ENCODE measurements at places on chromosomes 3 and 15.
A peak's percentile ranks its signal among the peaks of the same experiment; 100 is the strongest.

DNA sequence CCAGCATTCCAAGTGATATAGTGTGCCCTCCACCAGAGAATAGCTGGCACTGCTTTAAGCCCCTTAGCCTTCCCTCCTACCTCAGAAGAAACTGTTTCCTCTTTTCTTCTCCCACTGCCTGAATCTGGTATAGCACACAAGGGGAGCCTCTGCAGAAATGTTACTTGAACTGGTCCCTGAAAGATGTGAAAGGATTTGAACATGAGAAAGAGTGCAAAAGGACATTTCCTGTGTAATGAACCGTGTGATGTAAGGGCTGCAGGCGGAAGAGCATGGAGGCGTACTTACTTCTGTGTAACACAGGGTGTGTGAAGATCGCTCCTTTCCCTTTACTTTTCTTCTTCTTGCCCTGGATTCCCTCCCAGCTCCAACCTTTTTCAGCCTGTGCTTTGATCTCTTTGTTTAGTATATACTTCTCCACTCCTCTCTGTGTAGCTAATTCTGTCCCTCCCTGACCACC, 8.4 kb downstream of the TMOD3 start:
- no peak for DNase-seq

DNA sequence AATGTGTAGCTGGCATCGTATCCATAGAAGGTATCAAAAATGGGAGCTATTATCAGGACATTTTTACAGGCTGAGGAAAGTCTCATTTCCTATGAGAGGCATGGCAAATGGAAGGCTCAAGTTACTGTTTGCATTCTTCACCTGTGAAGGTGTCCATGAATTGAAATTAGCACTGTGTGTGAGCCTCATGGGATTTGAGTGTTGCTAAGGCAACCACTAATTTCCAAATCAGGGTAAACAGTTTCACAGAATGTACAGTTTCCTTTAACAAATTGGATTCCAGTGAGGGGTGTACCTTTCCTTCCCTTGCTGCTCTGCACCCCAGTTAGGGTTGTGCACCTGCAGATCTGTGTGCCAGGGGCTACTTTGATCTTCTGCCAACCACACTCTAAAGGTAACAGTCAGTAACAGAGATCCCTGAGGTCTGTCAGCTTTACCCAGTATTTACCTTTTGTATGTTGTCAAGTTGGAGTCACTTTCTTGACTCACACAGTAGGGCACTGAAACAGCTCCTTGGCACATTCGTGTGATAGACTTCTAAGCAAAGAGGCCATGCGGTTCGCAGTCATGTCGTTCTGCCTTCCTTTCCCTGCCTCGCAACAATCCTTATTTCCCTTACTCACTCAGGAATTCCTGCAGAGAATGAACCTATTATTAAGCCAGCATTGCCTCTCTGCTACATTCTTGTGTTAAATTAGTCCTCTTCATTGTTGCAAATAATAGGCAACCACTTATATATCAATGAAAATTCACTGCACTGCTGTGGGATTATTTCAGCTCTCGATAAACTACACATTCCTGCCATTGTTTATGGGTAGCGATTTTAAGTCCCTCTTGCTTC, 129.8 kb upstream of the GBE1 start:
- DNase-seq: no peak

- DNase-seq: no peak
These were observed 28.4 kb downstream of the THSD4 start for GRCh38 chr15:71143373-71144310.

- peak; percentile 37 for DNase-seq
These were observed 843 bp downstream of the GLCE start for GRCh38 chr15:69161079-69161877.

GRCh38 chr3:52216585-52217408, 8.6 kb downstream of the TLR9 start:
- no peak for DNase-seq

DNA sequence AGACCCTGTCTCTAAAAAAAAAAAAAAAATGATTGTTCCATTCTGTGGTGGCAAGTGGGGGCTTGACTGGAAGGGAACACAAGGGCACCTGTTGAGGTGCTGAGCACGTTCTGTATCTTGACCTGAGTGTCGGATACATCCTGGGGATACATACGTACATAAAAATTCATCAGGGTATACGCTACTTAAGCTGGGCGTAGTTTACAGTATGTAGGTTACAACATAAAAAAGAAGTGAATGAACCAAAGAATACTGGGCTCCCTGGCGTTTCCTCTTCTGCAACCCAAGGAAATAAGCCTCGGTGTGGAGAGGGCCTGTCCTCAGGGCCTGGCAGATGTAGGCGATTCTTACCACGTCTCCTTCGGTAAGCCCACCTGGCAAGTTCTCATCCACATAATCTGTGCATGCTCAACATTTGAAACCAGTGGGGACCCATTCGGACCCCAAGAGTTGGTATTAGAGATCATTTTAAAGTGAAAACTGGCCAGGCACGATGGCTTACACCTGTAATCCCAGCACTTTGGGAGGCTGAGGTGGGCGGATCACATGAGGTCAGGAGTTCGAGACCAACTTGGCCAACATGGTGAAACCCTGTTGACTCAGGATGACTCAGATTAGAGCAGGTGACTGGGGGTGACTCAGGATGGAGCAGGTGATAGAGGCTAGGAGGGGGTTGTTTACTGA, 5.1 kb upstream of the MUC20 start:
- DNase-seq: no peak

- no peak for DNase-seq
These were observed 59.1 kb downstream of the KLF13 start for GRCh38 chr15:31385736-31386135.

- DNase-seq: no peak
These were observed 679.3 kb upstream of the ALCAM start for GRCh38 chr3:104687362-104687761.

DNA sequence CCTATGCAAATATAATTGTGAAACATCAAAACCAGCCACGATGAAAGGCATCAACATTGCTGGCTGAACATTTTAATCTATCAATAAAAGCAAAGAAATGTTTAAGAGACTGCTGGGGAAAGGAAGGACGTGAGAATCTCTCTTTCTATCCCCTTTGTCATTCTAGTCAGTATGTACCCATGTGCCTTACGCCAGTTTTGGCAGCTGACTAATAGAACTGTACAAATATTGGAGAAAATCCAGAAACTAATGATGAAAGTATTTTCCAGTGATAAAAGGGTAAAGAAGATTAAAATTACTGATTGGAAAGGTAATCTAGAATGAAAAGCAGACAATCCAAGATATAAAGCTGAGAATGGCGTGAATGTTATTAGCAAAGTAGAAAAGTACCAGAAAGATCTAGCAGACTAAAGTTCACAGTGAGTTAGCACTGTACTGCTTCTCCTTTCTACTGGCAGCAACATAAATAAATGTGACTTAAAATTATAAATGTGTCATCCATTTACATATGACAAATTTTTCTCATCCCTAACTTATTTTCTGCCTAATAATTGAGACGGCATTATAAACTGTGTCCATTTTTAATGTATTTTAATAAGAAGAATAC, 401.9 kb upstream of the CNTN4 start:
- DNase-seq: no peak

DNA sequence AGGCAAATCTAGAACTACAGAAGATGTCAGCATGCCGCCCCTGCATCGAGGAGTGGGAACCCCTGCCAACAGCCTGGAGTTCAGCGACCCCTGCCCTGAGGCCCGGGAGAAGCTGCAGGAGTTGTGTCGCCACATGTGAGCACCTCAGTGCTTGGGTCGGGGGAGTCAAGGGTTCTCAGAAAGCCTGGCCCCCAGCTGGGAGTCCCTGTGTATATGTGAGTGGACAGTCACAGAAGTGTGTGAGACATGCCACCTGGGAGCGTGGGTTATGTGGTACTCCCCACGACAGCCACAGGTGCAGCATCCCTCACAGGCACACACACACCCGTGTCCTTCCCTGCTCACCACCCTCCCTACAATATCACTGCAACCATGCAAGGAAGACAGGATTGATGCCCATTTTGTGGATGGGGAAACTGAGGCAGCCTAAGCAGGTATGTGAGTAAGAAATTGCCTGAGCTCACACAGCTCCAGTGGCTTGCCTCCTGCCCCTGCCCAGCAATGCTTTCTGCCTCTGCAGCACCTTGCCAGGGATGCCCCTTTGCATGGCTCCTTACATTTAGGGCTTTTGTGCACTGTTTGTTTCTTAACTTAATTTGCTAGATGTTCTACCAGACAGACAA, 28.3 kb downstream of the C3orf20 start:
- no peak for DNase-seq

GRCh38 chr3:184176377-184177330, 2.0 kb downstream of the AP2M1 start:
- DNase-seq: peak; percentile 52

DNA sequence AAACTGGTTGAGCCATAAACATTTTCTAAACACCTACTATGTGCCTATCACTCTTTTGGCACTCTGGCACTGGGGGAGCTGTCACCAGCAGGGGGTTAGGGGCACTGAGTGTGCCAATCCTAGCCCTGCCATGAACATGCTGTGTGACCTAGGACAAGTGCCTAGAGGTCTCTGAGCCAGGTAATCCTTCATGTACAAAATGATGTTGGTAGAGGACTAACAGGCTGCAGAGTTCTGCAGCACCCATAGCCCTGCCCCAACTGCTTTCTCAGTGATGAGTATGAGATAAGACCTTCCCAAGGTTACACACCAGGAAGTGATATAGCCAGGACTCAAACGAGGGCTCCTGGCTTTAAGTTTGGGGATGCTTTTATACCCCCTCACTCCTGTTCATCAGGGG, 84.9 kb upstream of the SEC13 start:
- DNase-seq: no peak

- DNase-seq: no peak
These were observed 148.3 kb upstream of the TSC22D2 start for GRCh38 chr3:150259526-150260397.
